Esophagus muscularis mucosa (tissue), 4 donors: ENCODE measurements at places on chromosomes 4 and X. TPM values are rescaled to one million over a fixed set of nuclear protein-coding genes. Genes with fewer than 3 reads are reported as not detected.

Gene ZFP42
- not detected for total RNA-seq

Gene MAOA
- total RNA-seq = 636 TPM

Gene EVC2
- total RNA-seq = 10.2 TPM

Gene WNK3
- 2.0 TPM for total RNA-seq

Gene ARHGEF6
- 13.4 TPM for total RNA-seq

Gene ADGRA3
- 40.7 TPM for total RNA-seq

Gene HSFX4
- not detected for total RNA-seq

- peaks cover 30% of the 10 kb centered on the region for H3K4me1 ChIP-seq
- DNase-seq = no peak
- H3K36me3 ChIP-seq = no peaks in the 10 kb centered on the region
- no peak overlapping the region for H3K4me3 ChIP-seq
Measured at GRCh38 chr4:183139972-183140570, 41.0 kb downstream of the WWC2 start.

DNA sequence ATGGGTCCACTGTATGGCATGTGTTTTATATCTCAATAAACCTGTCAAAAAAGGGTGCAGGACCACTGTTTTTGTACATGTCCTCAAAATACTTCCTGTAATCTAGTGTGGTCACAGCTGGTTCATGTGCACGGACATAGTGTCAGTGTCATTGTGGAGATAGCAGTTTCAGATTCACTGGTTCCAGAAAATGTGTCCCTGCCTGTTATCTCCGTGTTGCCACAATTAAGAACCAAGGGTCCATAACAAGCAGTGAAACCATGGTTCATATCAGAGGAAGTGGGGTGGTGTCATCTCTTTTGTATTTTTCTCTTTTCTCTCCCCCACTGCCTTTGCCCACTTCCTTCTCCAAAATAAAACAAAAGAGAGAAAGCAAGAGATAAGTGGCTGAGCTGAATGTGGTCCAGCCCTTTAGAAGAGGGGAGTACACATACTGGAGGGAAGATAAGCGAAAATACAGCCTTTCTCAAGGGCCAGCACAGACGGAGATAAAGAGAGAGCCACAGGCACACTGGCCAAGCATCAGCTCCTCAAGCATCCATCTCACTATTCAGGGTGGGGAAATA lies 51.2 kb downstream of the TBL1X start:
- H3K36me3 ChIP-seq = no peaks in the 10 kb centered on the region
- H3K4me1 ChIP-seq = peaks cover 5% of the 10 kb centered on the region
- H3K27ac ChIP-seq = no peak overlapping the region

GRCh38 chrX:154815274-154815818 lies 10.1 kb upstream of the MPP1 start:
- H3K4me1 ChIP-seq = no peaks in the 10 kb centered on the region
- no peak for DNase-seq
- H3K4me3 ChIP-seq = no peak overlapping the region
- H3K27me3 ChIP-seq = no peaks in the 10 kb centered on the region
- no peaks in the 10 kb centered on the region for H3K36me3 ChIP-seq

- H3K4me1 ChIP-seq = no peaks in the 10 kb centered on the region
- H3K27ac ChIP-seq = no peak overlapping the region
- no peaks in the 10 kb centered on the region for H3K27me3 ChIP-seq
Measured at GRCh38 chrX:29561417-29561816, 653.9 kb upstream of the MAGEB2 start.

DNA sequence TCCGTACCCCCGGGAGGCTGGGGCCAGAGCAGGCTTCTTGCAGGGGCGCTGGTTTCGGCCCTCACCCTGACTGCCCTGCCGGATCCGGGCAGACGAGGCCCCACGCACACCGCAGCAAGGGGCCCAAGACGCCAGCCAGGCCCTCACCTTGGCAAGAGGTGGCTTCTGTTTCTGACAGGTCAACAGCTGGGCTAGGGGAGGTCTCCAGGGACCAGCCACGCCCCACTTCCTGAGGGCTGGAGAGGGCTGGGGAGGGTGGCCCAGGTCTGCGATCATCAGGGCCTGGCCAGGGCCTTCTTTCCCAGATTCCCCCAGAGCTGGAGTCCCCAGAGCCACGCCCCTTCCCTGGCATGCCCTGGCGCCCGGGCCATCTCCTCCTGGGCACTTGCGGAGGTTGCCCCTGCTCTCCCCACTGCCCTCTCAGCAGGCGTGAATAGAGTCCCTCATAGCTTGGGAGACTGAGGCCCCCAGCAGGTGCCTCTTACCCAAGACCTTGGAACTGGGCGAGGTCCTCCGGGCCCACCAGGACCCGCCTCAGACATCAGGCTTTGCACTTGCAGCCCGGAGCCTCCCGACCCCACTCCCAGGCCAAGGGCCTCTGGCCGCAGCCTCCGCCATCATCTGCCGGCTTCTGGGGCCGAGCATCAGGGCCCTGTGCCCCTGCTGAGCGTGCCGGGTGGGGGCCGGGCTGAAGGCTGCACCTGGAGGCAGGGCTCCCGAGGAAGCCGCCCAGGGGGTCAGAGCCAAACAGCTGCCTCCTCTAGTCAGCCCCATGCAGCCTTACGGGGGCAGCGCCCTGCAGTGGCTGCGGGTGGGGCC lies 6.3 kb upstream of the FGFR3 start:
- H3K36me3 ChIP-seq = no peaks in the 10 kb centered on the region
- H3K27ac ChIP-seq = no peak overlapping the region
- peaks cover 6% of the 10 kb centered on the region for H3K4me1 ChIP-seq
- no peak for DNase-seq

DNA sequence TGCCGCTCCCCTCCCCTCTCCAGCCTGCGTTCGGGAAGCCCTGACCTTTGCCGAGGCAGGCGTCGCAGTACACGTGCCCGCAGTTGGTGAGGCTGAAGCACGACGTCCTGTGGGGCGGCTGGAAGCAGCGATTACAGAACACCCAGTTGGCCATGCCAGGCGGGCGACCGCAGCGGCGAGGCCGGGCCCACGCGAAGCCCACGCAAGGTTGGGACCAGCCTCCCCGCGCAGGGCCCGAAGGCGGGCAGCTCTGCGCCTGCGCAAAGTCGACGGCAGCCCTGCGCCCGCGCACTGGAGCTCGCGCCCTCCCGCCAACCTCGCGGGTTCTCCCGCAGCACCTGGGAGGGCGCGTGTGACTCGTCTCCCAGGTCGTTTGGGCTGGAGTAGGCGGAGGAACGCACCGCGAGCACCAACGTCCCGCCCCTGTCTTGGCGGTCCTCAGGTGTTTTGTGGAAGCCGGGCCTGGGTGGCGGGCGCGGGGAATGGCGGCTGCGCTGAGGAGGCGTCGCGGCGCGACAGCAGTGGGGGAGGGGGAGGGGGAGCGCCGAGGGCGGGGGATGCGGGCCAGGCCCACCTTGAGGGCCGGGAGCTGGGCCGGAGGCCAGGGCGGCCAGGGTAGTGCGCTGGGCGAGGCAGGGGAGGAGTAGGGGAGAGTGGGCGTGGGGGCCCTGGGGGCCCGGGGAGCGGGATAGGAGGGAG lies at the start of gene RNF212:
RNF212 (minus strand) TSS at position 254 of the 699 bp plus-strand sequence; CDS start at position 154, 100 bp downstream.
- peaks cover 8% of the 10 kb centered on the region for H3K27me3 ChIP-seq
- peak; percentile 42 for DNase-seq
- H3K36me3 ChIP-seq = no peaks in the 10 kb centered on the region
- H3K4me3 ChIP-seq = peak within 1 kb of the TSS; percentile 49
- H3K4me1 ChIP-seq = peaks cover 8% of the 10 kb centered on the region
- no peak within 1 kb of the TSS for H3K27ac ChIP-seq

- no peak overlapping the region for H3K27ac ChIP-seq
- no peak overlapping the region for H3K4me3 ChIP-seq
- H3K27me3 ChIP-seq = no peaks in the 10 kb centered on the region
- DNase-seq = no peak
Measured at GRCh38 chrX:153768311-153769157, 4.5 kb downstream of the PLXNB3 start.

DNA sequence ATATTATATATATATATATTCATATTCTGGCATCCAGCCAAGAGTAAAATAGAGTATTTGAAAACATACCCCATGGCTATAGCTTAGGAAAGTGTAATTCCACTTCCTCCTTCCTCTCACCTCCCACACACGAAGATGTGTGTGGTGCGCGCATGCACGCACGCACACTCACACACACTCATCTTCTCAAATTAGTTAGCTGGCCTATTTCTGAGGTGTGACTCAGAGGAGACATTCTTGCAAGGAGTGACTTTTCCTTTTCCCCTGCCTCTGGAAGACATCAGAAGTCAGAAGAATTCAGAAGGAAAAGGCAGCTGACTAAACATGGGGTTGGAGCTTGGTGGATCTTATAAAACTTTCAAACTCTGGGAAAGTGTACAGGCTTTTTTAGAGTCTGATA lies 8.8 kb downstream of the ENPEP start:
- DNase-seq = no peak
- H3K27ac ChIP-seq = no peak overlapping the region
- peaks cover 10% of the 10 kb centered on the region for H3K4me1 ChIP-seq
- no peaks in the 10 kb centered on the region for H3K27me3 ChIP-seq
- no peak overlapping the region for H3K4me3 ChIP-seq
- no peaks in the 10 kb centered on the region for H3K36me3 ChIP-seq

GRCh38 chr4:3124070-3124767 lies 49.7 kb downstream of the HTT start:
- no peaks in the 10 kb centered on the region for H3K27me3 ChIP-seq
- peaks cover 53% of the 10 kb centered on the region for H3K4me1 ChIP-seq
- no peak for DNase-seq
- H3K4me3 ChIP-seq = no peak overlapping the region
- peaks cover 19% of the 10 kb centered on the region for H3K36me3 ChIP-seq
- peak overlapping the region; percentile 78 for H3K27ac ChIP-seq

GRCh38 chr4:159191989-159192388 lies 89.1 kb downstream of the RAPGEF2 start:
- no peak for DNase-seq
- H3K4me3 ChIP-seq = no peak overlapping the region
- no peaks in the 10 kb centered on the region for H3K36me3 ChIP-seq
- H3K27ac ChIP-seq = no peak overlapping the region

GRCh38 chr4:128831531-128832242 lies 22.2 kb downstream of the JADE1 start:
- no peaks in the 10 kb centered on the region for H3K27me3 ChIP-seq
- DNase-seq = no peak
- H3K36me3 ChIP-seq = peaks cover 6% of the 10 kb centered on the region

DNA sequence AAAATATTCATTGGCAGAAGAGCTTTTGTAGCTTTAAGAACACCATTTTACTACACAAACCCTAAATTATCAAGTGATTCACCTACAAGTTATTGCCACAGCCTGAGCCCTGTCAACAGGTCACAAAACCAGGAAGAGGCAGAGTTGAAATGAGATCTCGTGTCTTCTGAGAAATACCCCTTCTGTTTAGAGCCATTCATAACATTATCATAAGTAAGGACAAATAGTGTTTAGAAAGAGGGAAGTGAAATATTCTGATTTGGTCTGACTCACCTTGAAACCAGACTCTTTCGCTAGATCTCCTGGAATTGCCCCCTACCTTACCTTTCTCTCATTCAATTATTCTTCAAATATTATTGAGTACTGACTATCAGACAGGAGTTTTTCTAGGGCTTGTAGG lies 5.9 kb downstream of the ETDB start:
- DNase-seq = no peak
- H3K36me3 ChIP-seq = no peaks in the 10 kb centered on the region
- H3K27me3 ChIP-seq = no peaks in the 10 kb centered on the region
- no peaks in the 10 kb centered on the region for H3K4me1 ChIP-seq

GRCh38 chr4:11470438-11471045 lies 41.8 kb upstream of the HS3ST1 start:
- no peaks in the 10 kb centered on the region for H3K36me3 ChIP-seq
- H3K4me3 ChIP-seq = no peak overlapping the region
- H3K27ac ChIP-seq = no peak overlapping the region
- no peaks in the 10 kb centered on the region for H3K4me1 ChIP-seq
- H3K27me3 ChIP-seq = no peaks in the 10 kb centered on the region
- DNase-seq = no peak

- peak overlapping the region; percentile 91 for H3K4me3 ChIP-seq
- peaks cover 19% of the 10 kb centered on the region for H3K4me1 ChIP-seq
- H3K27ac ChIP-seq = peak overlapping the region; percentile 94
- H3K36me3 ChIP-seq = no peaks in the 10 kb centered on the region
- H3K27me3 ChIP-seq = no peaks in the 10 kb centered on the region
- DNase-seq = no peak
Measured at GRCh38 chr4:127965803-127966175, 583 bp downstream of the ABHD18 start.

GRCh38 chr4:3852309-3852708 lies 86.1 kb downstream of the ADRA2C start:
- H3K4me1 ChIP-seq = no peaks in the 10 kb centered on the region
- no peaks in the 10 kb centered on the region for H3K27me3 ChIP-seq
- DNase-seq = no peak
- H3K36me3 ChIP-seq = no peaks in the 10 kb centered on the region
- H3K27ac ChIP-seq = no peak overlapping the region

DNA sequence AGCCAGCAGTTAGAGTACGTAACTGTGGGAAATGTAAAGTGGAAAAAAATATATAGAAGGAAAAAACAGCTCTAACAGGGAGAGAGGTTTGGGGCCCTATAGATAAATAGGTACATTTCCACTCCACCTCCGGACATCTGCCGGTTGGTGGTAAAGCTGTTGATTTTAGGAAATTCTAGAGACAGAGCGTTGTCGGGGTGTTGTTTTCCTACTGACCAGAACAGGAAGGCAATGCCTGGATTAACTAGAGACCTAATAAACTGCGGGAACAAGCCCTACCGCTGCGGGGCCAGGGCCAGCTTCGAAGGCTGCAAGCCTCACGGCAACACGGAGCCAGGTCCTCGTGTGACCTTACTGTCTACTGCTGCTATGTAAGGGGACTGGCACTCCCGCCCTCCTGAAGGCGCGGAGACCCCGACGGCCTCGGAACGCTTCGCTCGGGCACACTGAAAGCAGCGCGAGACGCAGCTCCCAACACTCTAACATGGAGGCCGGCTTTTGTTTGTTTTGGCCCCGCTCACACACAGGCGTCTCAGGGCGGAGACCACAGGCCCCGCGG lies 702 bp upstream of the CDKN2AIP start:
- peak; percentile 92 for DNase-seq
- peaks cover 31% of the 10 kb centered on the region for H3K4me1 ChIP-seq
- peak overlapping the region; percentile 94 for H3K4me3 ChIP-seq
- peaks cover 19% of the 10 kb centered on the region for H3K36me3 ChIP-seq
- no peaks in the 10 kb centered on the region for H3K27me3 ChIP-seq

- no peak for DNase-seq
- no peak overlapping the region for H3K4me3 ChIP-seq
- H3K36me3 ChIP-seq = no peaks in the 10 kb centered on the region
- no peaks in the 10 kb centered on the region for H3K27me3 ChIP-seq
- no peaks in the 10 kb centered on the region for H3K4me1 ChIP-seq
Measured at GRCh38 chrX:97398030-97398551, 514.4 kb downstream of the RPA4 start.

- no peaks in the 10 kb centered on the region for H3K36me3 ChIP-seq
- no peak for DNase-seq
- H3K27ac ChIP-seq = peak overlapping the region; percentile 3
- no peak overlapping the region for H3K4me3 ChIP-seq
- H3K27me3 ChIP-seq = no peaks in the 10 kb centered on the region
Measured at GRCh38 chr4:76729460-76729859, 168.5 kb downstream of the SOWAHB start.
